ENCODE measurements at places on chromosomes 6 and 20. TPM values are rescaled to one million over a fixed set of nuclear protein-coding genes. Genes with fewer than 3 reads are reported as not detected.

GRCh38 chr6:163866192-163866591 lies 451.7 kb downstream of the QKI start:
- DNase-seq: no peak
- no peak overlapping the region for H3K4me3 ChIP-seq
- no peaks in the 10 kb centered on the region for H3K36me3 ChIP-seq
- H3K4me1 ChIP-seq: no peaks in the 10 kb centered on the region
- H3K27ac ChIP-seq: no peak overlapping the region

GRCh38 chr6:81801489-81801888 lies 49.0 kb upstream of the TENT5A start:
- no peaks in the 10 kb centered on the region for H3K27me3 ChIP-seq
- no peak overlapping the region for H3K27ac ChIP-seq
- H3K36me3 ChIP-seq: no peaks in the 10 kb centered on the region
- DNase-seq: no peak
- no peaks in the 10 kb centered on the region for H3K4me1 ChIP-seq

Gene DAAM2
- total RNA-seq: 8.3 TPM

DNA sequence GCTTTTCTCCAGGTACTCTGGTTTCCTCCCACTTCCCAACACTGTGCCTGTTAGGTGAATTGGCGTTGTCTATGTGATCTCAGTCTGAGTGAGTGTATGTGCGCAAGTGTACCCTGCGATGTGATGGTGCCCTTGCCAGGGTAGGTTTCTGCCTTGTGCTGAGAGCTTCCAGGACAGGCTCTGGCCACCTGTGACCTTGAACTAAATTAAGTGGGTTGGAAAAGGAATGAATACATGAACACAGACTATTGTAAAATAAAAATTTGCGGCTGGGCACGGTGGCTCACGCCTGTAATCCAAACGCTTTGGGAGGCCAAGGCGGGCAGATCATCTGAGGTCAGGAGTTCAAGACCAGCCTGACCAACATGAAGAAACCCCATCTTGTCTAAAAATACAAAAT lies 678.0 kb downstream of the DHX35 start:
- H3K36me3 ChIP-seq: no peaks in the 10 kb centered on the region
- no peak overlapping the region for H3K4me3 ChIP-seq
- no peaks in the 10 kb centered on the region for H3K4me1 ChIP-seq
- H3K27ac ChIP-seq: no peak overlapping the region
- no peak for DNase-seq

GRCh38 chr6:143755301-143755744 lies 77.6 kb downstream of the PHACTR2 start:
- no peak overlapping the region for H3K4me3 ChIP-seq
- DNase-seq: no peak
- peaks cover 8% of the 10 kb centered on the region for H3K36me3 ChIP-seq

GRCh38 chr6:137816133-137816579 lies 50.9 kb upstream of the TNFAIP3 start:
- DNase-seq: no peak
- no peak overlapping the region for H3K27ac ChIP-seq
- no peaks in the 10 kb centered on the region for H3K27me3 ChIP-seq

Gene BMP2
- total RNA-seq: 8.9 TPM

DNA sequence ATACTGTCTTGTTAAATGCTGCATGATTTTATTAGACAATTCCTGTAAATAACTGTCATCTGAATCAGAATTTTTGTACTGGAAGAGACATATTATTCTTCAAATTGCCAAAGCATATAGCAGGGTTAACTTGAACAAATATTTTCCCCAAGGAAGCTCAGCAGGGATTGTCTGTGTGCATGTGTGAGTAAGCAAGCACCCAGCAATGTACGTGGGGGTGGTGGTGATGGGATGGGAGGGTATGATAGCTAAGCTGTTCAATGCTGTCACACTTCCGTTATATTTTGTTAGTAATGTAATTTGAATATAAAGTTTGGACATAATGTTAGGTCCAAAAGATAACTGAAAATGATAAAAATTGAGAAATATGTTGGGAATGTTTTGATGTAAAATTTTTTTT lies 118.1 kb downstream of the MYB start:
- no peaks in the 10 kb centered on the region for H3K4me1 ChIP-seq
- DNase-seq: no peak
- H3K27me3 ChIP-seq: no peaks in the 10 kb centered on the region
- no peak overlapping the region for H3K27ac ChIP-seq
- H3K36me3 ChIP-seq: peaks cover 8% of the 10 kb centered on the region
- H3K4me3 ChIP-seq: no peak overlapping the region

DNA sequence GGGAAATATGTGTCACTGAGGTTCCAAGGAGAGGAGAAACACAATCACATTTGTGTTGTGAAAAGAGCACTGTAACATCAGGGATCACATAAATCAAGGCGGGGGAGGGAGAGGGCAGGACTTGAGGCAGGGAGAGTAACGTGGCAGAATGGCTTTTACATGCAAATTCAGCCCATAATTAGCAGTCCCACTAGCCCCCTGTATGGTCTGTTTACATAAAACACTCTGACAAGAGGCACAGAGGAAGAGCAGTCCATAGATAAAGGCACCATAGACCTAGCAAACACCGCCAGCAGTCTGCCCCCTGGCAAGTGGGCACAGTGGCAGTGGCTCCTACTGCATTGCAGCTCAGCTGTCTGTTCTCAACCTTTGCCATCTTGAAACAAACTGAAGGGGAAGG lies 82.7 kb downstream of the LYRM2 start:
- no peak overlapping the region for H3K4me3 ChIP-seq
- H3K36me3 ChIP-seq: no peaks in the 10 kb centered on the region
- H3K27ac ChIP-seq: no peak overlapping the region
- H3K27me3 ChIP-seq: no peaks in the 10 kb centered on the region

Gene ADGRF5
- total RNA-seq: 38.4 TPM

- no peaks in the 10 kb centered on the region for H3K4me1 ChIP-seq
- DNase-seq: no peak
- H3K4me3 ChIP-seq: no peak overlapping the region
- H3K27ac ChIP-seq: no peak overlapping the region
- H3K36me3 ChIP-seq: no peaks in the 10 kb centered on the region
These were observed 539.3 kb downstream of the RFPL4B start for GRCh38 chr6:112886415-112886814.

GRCh38 chr20:14062786-14063185 lies 67.5 kb downstream of the MACROD2 start:
- H3K27ac ChIP-seq: no peak overlapping the region
- no peaks in the 10 kb centered on the region for H3K27me3 ChIP-seq
- no peaks in the 10 kb centered on the region for H3K4me1 ChIP-seq
- H3K4me3 ChIP-seq: no peak overlapping the region

- no peak overlapping the region for H3K4me3 ChIP-seq
- no peaks in the 10 kb centered on the region for H3K36me3 ChIP-seq
- DNase-seq: no peak
- no peak overlapping the region for H3K27ac ChIP-seq
These were observed 111.9 kb downstream of the ARMC2 start for GRCh38 chr6:108959972-108960582.

All from right atrium auricular region (tissue), 2 donors.